ENCODE measurements at places on chromosomes 12 and 14.
A peak's percentile ranks its signal among the peaks of the same experiment; 100 is the strongest.

DNA sequence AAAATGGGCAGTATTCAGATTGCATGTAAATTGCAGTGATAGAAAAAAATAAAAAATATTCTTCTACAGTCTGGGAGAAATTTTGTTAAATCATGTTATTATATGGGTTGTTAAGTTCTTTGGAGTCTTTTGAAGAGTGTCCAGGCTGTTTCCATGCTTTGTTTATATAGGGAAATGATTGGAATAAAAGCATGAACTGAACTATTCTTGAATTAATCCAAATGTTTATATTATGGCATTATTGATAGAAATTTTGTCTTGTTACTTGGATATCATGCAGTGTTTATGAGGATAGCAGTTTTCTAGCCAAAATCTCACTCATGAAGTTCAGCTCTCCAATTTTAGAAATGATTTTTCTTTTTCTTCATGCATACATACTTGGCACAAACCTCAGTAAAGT, 108.2 kb upstream of the NAV3 start:
- ATAC-seq: no peak

- ATAC-seq: no peak
These were observed 76.2 kb downstream of the PDZRN4 start for GRCh38 chr12:41264281-41264680.

- ATAC-seq: no peak
These were observed 18.3 kb downstream of the PLEKHG7 start for GRCh38 chr12:92721130-92721529.

GRCh38 chr14:86574778-86575129, 1044.8 kb downstream of the FLRT2 start:
- ATAC-seq: no peak

DNA sequence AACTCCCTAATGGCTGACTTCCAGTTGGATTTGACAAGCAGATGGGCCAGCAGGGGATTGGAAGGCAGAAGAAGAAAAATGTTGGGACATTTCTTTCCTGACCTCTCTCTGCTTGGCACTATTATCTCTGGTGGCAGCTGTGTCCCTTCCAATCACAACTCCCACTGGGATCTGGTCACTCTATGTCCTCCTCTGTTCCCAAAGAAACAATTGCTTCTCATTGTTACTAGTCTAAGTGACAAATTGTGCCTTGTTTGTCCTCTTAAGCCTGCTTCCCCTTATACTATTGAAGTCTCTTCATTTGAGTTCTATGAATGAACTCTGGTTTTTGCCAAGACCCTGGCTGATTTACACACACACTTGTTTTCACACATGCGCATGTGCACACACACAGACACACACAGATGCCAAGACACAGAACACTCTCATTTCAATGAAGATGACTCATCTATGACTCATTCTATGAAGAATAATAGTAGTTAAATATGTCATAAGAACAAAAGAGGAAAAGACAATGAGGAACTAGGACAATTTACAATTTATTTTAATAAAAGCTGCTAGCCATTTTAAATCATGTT, 83.0 kb upstream of the FAR2 start:
- ATAC-seq: peak; percentile 64

- no peak for ATAC-seq
These were observed 7.8 kb downstream of the C12orf43 start for GRCh38 chr12:121008347-121009098.

DNA sequence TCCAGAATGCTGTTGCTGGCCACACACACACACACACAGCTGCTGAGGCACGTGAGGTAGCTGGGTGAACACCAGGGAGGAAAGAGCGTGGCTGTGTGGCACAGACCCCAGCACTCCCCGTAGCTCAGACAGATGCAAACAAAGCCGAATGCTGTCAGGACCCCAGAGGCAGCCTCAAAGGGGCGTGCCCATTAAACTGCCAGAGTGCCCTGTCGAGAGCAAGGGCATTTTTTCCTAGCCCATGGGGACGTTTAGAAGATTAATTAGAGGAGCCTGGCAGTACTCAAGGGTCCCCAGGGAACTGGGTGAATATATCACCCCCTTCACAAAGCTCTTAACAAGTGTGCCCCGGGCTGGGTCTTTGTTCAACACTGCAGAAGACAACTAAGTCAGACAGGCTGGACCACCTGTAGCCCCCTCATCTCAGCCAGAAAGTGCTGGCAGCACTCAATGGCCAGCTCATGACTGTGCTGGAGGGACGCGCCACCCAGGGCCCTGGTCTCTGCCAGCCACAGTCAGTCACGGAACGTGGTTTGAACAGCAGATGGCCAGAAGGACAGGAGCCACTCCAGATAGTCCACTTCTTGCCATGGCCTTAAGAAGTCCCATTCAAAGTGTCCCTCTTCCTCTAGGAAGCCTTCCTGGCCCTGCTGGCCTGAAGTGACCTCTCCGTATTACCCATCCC, 37.5 kb downstream of the TTC7B start:
- no peak for ATAC-seq

GRCh38 chr12:43969882-43970281, 134.0 kb downstream of the TMEM117 start:
- ATAC-seq: no peak

- no peak for ATAC-seq
These were observed 75.1 kb downstream of the NRXN3 start for GRCh38 chr14:78245238-78245637.

All from stimulated activated memory B cell treated with anti-CD40 and anti-IgM and Interleukin-4, amounts not matched to agents 10 μg/mL and 1 μg/mL and 100 μg/mL, for 72 hours (primary cell).